ENCODE measurements at places on chromosomes 11 and 22.

- DNase-seq, result no peak
Measured at GRCh38 chr11:64253481-64253880, 2.2 kb downstream of the PLCB3 start.

DNA sequence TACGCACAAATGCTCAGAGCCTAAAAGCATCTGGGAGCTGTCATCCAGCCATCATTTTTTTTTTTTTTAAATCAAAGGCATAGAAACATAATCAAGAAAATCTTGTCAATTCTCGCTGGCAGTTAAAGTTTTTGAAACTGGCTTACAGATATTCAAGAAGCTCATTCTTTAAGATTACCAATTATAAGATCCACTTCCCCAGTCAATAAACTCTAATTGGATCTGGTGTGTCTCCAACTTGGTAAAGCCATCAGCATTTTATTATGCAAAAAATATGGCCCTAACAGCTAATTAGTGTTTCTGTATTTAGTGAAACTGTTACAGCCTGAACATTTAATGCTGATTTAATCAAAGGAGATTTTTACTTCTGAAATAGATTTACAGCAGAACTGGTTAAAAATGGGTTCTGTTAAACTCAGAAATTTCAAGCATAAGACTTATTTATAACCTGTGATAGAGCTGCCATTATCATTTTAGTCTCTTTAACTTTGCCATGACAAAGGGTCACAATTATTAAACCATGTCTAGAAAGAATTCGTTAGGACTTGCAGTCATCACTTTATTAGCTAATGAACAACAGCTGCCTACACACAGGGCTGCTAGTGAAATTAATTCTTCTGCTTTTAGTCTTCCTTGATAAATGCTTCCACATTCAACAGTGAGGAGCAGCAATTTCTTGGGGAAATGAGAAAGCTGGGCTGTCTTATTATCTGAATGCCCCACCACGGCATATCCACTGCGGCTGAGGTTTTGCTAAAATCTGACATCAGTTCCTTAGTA lies 176.4 kb upstream of the PITPNB start:
- DNase-seq, result no peak

GRCh38 chr22:23197836-23198235 lies 17.5 kb downstream of the BCR start:
- DNase-seq, result no peak

DNA sequence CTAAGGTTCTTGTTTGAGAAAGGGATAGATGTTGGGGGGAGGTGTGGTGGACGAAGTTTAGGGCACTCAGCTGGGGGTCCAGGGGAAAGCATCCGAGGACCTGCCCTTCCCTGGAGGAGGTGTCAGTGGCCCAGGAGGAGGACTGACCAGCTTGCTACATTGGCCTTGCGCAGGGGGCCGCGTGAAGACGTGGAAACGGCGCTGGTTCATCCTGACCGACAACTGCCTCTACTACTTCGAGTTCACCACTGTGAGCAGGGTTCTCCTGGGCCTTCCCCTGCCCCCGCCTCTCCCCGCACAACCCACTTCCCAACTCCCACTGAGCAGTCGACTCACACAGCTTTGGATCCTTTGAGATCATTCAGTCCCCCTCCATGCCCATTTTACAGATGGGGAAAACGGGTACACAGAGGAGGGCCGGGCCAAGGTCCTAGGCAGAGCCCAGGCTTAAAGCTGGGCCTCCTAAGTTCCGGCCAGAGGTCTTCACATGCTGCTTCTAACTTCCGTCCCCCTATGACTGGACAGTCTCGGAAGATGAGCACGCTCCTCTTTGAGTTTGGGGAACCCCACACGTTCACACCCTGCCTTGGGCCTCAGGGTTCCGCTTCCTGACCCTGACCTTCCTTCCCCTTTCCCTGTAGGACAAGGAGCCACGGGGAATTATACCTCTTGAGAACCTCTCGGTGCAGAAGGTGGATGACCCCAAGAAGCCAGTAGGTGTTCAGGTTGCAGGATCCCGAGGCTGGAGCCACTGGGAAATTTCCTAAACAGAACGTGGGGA lies 28.7 kb downstream of the CYTH4 start:
- DNase-seq, result no peak

DNA sequence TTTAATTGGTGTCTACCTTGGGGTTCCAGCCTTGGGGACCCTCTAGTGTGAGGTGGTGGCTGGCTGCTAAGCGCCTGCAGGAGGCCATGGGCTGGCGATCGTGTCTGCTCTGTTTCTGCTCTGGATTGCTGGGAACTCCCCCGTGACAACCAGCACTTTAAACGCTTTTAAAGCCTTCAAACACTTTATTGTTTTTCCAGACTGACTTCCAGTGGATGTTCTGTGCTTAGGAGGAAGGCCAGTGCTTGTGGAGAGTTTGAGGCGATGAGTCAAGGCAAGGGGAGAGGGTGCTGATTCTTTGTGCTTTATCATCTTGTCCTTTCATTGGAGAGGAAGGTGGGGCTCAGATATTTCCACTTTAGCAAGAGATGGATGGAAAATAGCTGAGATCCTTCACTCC lies 81.6 kb downstream of the FLI1 start:
- DNase-seq, result no peak

GRCh38 chr11:11667056-11667455 lies 45.3 kb upstream of the GALNT18 start:
- DNase-seq, result no peak

DNA sequence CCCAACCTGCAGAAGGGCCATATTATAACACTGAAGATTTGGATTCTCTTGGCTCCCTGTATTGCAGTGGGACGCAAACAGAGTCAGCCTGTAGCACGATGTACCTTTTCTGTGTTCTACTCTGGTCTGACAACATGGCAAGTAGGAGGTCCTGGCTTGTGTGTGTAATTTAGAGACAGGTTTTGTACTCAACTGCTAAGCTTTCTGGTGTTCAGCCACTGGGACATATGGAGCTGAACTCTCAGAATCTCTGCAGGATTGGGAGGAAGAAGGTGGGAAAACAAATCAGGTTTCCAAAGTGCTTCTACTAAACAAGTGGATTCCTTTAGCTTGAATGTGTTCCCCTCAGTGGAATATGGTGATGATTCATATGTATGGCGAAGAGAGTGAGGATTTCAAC lies 192.5 kb upstream of the MTMR2 start:
- DNase-seq, result no peak

GRCh38 chr22:37126383-37126782 lies 16.9 kb upstream of the TMPRSS6 start:
- DNase-seq, result no peak

DNA sequence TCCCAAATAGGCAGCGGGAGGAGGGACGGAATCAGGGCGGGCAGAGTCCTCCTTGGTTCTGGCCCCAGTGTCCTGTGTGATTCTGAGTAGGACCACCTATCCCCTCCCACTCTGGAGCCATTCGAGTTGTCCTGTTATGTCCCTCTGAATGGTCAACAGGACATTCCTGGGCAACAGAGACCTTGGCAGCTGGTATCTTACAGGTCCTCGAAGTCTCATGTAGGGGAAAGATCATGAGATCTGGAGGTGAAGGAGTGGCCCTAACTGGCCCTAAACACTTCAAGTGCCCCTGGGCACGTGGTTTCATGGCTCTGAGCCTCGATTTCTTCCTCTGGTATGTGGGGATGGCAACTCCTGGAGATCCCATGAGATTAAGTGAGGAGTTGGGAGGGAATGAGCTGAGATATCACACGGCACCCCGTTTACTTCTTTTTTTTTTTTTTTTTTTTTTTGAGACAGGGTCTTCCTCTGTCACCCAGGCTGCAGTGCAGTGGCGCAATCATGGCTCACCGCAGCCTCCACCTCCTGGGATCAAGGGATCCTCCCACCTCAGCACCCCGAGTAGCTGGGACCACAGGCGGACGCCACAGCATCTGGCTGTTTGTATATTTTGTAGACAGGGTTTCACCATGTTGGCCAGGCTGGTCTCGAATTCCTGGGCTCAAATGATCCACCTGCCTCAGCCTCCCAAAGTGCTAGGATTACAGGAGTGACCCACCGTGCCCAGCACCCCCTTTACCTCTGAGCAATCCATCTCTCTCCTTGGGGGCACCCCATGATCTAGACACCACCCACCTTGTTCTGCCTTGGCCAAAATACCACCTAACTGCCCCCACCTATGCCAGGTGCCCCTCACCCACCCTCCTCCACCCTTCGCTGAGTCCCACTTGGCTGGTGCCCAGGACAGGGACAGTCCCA lies 6.8 kb downstream of the LIF start:
- no peak for DNase-seq

DNA sequence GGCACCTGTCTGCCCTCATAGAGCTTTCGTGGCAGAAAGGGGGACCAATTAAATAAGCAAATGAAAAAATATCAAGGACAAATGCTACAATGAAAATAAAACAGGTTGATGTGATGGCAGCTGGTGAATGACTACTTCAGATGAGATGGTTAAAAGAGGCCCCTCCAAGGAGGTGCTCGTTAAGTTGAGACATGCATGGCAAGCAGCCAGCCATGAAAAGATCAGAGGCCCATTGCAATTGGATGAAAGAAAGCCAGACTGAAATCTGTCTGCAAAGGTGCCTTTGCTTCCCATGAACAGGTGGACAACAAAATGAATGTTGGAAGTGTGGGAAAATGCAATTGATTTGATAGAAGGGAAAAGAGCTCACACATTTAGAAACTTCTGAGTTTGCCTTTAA lies 848 bp upstream of the TRPC6 start:
- DNase-seq, result no peak

DNA sequence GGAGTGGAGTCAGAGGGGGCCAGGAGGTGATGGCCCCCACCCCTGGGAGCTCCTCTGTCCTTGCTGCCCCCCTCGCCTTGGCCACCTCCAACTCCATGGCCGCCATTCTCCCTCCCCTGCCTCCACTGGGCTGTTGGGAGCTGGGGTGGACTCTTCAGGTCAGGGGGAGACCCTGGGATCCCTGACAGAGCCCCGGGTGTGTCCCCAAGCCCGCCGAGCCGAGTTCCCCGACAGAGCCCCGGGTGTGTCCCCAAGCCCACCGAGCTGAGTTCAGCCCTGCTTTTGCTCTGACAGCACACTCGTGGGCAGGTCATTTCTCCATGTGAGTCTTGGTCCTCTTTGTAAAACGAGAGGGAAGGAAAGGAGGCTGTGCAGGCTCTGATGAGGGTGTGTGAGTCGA lies 13.2 kb upstream of the PARVG start:
- no peak for DNase-seq

- no peak for DNase-seq
Measured at GRCh38 chr11:80443177-80443576, 1002.3 kb upstream of the TENM4 start.

GRCh38 chr11:30451167-30451566 lies 128.3 kb downstream of the ARL14EP start:
- DNase-seq, result no peak

All from GF-D8 (cell line).